Dorsolateral prefrontal cortex (tissue), 122 donors: ENCODE measurements at places on chromosomes 1 and 21. TPM values are rescaled to one million over a fixed set of nuclear protein-coding genes. Genes with fewer than 3 reads are reported as not detected.

DNA sequence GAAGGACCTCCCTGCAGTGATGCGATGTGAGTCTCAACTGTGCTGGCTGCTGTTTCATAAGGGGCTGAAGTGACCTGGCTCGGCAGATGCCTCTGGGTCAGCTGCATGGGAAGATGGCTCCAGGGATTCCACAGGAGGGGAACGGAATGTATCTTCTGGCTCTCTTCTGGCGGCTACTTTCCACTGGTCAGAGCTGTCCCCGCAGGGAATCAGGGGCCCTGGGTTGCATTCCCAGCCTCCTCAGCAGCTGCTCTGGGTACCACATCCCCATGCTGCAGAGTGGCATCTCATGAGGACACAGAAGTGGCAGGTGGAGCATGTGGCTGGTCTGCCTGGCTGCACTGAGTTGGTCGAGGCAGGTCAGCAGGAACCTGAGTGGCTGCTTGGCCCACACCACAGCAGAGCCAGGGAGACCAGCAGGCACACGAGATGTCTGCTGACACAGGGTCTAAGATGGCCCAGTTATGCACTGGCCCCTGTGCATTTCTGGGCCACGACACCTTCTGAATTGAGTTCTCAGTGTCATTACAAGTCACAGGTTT lies 42.8 kb downstream of the POFUT2 start:
- no peak for DNase-seq

DNA sequence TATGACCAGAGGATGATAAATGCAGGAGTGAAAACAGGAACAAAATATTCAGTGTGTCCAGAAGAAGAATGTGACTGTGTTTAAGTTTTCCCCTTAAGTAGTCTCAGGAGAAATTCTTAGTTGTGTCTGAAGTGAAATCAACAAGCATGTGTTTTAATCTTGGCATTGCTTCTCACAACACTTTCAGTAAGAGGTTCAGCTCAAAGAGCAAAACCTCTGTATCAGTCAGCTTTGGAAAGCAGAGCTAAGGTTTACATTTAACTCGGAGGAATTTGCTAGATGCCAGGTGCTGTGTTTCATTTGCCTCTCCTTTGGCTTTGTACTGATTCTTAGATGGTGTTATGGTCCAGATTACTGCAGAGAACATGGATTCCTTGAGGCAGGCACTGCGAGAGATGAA lies 28.6 kb downstream of the CC2D1B start:
- DNase-seq: no peak

OR6K2 gene
- total RNA-seq: not detected

DNA sequence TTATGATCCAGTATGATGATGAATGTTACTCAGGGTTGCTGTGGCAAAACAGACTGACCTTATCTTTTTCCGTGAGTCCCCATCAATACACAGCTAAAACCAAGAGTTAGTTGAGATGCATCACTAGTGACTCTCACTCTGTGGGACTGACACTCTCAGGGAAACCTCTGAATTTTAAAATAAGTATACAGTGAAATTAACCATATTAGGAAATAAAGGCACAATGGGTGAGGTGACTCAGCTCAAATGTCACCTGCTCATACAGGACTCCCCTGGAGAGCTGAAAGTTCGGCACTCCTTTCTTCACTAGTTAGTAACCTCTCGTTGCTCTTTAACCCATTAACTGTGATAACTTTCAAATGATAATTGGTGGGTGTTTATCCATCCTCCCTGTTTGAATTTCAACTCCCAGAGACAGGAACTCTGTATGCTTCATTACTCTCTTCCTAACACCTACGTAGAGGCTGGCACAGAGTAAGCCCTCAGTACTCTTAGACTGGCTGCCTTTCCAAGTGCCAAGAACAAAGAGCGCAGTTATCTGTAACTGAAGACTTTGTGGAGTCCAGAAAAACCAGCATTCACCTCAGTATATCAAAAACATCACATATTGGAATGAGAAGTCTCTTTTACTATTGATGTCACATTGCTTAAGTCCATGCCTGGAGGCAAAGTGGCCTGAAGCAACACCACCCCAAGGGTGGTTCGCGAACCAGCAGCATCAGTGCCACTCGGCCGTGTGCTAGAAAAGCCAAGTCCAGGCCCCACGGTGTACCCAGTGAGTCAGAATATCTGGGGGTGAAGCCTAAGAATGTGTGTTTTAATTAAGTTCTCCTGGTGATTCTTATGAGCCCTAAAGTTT lies 91.1 kb downstream of the NIBAN1 start:
- DNase-seq: no peak

DNA sequence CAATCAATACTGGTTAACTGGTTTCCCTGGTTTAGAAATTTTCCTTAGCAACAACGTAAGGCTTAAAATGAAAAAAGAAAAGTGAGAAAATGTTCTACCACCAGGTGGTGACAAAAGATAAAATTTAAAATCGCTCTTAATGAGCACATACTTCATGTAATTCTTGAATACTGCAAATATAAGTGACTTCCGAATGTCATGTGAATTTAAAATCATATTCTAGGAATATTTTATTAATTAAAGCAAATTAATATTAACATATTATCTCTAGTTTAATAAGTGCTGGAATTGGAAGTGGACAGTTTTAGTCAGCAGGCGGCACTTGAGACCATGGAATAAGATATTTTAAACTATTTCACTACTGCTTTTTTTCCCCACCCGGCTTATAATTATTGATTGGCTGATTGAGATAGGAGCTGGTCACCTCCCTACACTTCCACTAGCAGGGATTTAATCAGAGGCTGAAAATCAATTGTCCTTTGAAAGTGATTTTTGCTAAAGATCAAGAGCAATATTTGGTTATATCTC lies 5.0 kb upstream of the ADAMTS1 start:
- DNase-seq: no peak

CRNN gene
- not detected for total RNA-seq

SMCP gene
- total RNA-seq: not detected

DNA sequence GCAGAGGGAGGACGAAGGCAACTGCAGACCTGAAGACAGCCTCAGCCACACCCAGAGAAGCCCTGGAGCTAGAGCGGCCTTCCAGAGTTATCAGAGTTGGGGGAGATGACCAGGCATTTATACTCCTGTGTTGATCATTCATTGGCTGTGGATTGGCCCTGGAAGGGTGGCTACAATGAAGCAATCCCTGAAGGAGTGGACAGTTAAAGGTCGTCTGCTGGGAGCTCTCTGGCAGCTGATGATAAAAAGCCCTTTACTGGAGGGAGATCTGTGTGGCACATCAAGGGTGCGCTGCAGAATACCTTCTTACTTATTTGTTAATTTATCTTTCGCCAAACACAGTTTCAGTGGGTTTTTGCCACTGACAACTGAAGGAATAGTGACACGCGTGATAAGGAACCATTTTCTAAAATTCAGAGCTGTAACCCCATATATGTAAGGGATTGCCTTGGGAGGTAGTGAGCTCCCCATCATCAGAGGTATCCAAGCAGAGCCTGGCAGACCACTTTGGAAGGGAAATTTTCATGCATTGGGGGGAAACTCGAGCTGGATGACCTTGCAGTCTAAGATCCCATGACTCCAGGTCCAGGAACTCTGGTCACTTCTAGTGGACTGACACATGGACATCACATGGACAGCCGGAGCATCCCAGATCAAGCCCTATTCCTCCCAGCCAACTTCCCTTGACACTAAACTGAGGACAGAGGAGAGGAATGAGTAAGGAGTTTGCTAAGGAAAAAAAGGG lies 126.4 kb upstream of the GADD45A start:
- DNase-seq: no peak
